ENCODE measurements at places on chromosomes 3 and 15. TPM values are rescaled to one million over a fixed set of nuclear protein-coding genes. Genes with fewer than 3 reads are reported as not detected.

GRCh38 chr3:82293867-82294266 is 532.4 kb upstream of the GBE1 start:
- no peaks in the 10 kb centered on the region for H3K36me3 ChIP-seq
- no peak overlapping the region for H3K27ac ChIP-seq
- DNase-seq = no peak
- H3K27me3 ChIP-seq = no peaks in the 10 kb centered on the region
- H3K4me1 ChIP-seq = no peaks in the 10 kb centered on the region

DNA sequence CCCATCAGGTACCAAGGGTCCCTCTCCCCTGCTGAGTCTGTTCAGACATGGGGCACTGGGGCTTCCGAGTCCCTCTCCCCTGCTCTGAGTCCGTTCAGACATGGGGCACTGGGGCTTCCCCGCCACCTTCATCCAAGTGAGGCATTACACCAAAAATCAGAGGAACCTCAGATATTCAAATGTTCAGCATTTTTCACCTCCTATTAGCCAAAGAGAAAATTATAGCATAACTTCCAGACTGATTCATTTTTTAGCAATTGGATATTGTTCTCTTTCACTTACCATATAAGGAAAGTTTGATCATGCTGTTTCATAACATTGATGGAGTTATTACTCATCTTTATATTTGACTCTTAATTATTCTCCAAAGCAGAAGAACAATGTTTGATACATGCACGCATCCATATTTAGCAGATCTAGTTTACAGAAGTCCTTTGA is 213.9 kb downstream of the MTHFS start:
- peaks cover 15% of the 10 kb centered on the region for H3K27me3 ChIP-seq
- H3K4me3 ChIP-seq = no peak overlapping the region
- H3K36me3 ChIP-seq = no peaks in the 10 kb centered on the region
- H3K4me1 ChIP-seq = peaks cover 29% of the 10 kb centered on the region

DNA sequence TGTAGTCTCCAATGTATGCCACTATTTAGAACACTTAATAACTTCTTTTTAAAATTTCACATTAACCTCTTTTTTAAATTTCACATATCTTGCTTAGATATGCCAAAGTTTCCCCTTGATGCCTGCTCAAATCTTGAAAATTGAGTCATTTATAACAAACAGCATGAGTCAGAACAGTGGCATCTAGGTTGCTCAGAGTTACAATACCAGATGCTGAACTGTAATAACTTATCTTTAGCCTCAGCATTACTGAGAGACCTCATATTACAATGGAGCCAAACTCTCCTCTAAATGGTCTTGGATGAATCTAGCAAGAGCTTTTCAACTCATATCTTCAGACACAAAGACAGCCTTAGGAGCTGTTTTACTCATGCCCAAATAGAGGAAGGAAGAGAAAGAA is 439.3 kb upstream of the ARPP21 start:
- peaks cover 15% of the 10 kb centered on the region for H3K4me1 ChIP-seq
- H3K36me3 ChIP-seq = no peaks in the 10 kb centered on the region
- no peaks in the 10 kb centered on the region for H3K27me3 ChIP-seq
- no peak overlapping the region for H3K4me3 ChIP-seq
- peak overlapping the region; percentile 80 for H3K27ac ChIP-seq

GRCh38 chr3:61872077-61872706 is 310.8 kb downstream of the PTPRG start:
- peaks cover 38% of the 10 kb centered on the region for H3K4me1 ChIP-seq
- no peaks in the 10 kb centered on the region for H3K27me3 ChIP-seq
- no peak for DNase-seq
- no peak overlapping the region for H3K27ac ChIP-seq
- no peak overlapping the region for H3K4me3 ChIP-seq

DNA sequence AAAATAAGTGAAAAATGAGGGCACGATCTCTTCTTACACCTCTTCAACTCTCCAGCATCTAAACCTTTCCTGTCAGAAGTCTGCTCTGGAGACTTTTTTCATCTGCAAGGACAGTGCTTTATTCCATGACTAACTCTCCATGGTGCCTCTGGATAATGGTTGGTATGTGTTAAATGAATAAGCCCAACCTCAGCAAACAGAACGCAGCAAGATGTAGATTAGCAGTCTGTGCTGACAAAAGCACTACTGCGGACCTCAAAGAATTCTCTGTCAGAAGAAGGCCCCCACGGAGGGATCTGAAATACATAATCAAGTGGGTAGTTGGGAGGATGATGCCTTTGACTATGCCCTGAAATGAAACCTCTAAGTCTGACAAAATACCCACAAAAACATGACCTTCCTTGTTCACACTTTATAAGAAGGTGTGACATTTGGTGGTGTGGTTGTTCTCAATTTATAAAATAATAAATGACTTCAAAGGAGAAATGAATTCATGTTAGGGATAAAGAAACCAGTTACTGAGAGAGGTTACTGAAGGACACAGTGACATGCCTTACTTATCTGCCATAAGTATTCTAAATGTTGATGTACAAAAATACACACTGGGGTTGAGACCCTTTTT is 43.2 kb upstream of the ADCY5 start:
- DNase-seq = no peak
- no peaks in the 10 kb centered on the region for H3K4me1 ChIP-seq
- H3K36me3 ChIP-seq = peaks cover 84% of the 10 kb centered on the region
- H3K4me3 ChIP-seq = no peak overlapping the region
- H3K27me3 ChIP-seq = no peaks in the 10 kb centered on the region

CHMP2B gene
- total RNA-seq = 45.5 TPM

DNA sequence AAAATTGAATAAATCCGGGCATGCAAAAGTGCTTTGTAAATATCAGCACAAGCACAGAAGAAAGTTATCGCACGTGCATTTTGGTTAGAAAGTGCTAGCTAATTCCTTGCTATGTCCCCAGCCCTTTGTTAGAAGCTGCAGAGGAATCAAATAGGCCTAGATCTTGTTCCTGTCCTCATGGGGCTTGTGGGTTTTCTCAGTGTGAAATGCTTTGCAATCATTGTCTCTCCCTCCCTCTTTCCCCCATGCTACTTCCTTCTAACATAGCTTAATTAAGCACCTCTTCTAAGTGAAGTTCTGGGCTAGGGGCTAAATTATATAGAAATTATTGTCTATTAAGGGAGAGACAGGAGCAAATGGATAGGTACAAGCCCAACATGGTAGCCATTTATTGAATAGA is 271.7 kb downstream of the RPLP1 start:
- peaks cover 31% of the 10 kb centered on the region for H3K27me3 ChIP-seq
- no peaks in the 10 kb centered on the region for H3K36me3 ChIP-seq
- no peak overlapping the region for H3K27ac ChIP-seq
- no peak for DNase-seq
- H3K4me3 ChIP-seq = no peak overlapping the region
- peaks cover 11% of the 10 kb centered on the region for H3K4me1 ChIP-seq

DNA sequence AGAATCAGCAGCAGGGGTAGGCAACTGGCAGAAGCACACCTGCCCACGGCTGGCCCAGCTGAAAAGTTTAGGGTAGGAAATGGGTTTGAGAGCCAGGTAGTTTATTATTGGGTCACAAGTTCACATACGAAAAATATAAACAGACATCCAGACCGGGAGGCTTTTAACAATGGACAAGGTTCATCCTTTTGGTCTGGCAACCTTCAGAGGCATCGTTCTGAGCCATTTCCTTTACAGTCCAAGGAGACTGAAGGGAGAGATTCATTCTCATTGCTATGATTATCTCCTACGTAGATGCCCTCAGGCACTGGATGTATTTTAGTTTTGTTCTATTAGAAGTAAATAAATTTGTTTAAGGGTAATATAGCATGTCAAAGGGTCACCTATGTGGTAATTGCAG is 248.0 kb upstream of the THBS1 start:
- no peak overlapping the region for H3K4me3 ChIP-seq
- peaks cover 17% of the 10 kb centered on the region for H3K4me1 ChIP-seq
- no peaks in the 10 kb centered on the region for H3K36me3 ChIP-seq
- H3K27ac ChIP-seq = no peak overlapping the region
- H3K27me3 ChIP-seq = no peaks in the 10 kb centered on the region
- no peak for DNase-seq

DNA sequence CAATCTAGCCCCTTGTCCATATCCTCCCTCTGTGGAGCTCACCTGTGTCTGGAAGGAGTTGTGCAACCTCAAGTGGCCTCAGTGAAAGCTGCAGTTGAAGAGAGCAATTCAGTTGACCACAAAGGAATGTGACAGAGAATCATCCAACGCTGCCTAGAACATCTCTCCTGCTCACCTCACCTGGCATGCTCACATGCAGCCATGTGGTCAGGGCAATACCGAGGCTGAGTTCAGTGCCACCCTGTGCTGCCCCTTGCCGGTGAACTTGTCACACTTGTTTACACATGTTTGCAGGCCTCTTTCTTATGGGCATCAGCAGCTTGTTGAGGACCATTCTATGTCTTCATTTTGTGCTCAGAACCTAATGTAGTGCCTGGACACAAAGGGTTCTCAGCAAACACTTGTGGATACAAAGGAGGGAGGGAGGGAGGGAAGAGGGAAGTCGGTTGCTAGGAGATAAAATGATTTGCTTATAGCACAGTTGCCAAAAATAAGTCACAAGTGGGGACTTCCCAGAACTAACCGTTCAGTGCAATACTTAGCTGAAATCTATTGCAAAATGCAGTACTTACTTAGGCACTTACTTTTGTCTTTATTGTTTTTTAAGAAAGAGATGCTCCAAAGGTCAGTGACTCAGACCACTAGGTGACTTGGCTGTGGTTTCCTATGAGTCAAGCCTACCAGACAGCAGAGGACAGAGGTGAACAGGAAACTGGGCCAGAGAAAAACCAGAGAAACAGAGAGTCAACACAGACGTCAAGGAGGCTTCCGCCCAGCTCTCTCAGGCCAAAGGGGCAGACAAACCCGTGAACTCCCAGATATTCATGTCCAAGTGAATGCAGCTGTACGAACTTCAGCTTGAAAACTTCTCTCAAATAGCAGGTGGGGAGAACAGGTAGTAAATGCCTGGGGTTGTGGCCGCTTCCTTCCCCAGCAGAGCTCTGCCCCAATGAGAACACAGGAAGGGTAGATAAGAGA is 227.8 kb upstream of the CTNNB1 start:
- H3K4me1 ChIP-seq = peaks cover 20% of the 10 kb centered on the region
- peak overlapping the region; percentile 98 for H3K27ac ChIP-seq
- peak; percentile 98 for DNase-seq

GRCh38 chr3:354432-354831 is 157.9 kb downstream of the CHL1 start:
- no peaks in the 10 kb centered on the region for H3K36me3 ChIP-seq
- no peaks in the 10 kb centered on the region for H3K4me1 ChIP-seq
- peaks cover 22% of the 10 kb centered on the region for H3K27me3 ChIP-seq
- DNase-seq = peak; percentile 43

DNA sequence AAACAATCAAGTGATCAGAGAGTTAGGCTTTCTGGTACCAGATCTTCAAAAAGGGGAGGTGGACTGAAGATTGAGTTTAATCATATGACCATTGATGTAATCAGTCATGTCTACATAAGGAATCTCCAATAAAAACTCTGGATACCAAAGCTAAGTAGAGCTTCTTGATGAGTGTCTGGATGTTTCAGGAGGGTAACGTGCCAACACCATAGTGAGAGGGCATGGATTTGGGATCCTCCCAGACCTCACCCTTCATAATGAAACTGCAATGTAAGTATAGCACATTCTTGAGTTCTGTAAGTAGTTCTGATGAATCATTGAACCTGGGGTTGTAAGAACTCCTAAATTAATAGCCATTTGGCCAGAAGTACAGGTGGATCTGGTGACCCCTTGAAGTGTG is 21.3 kb downstream of the PGPEP1L start:
- H3K36me3 ChIP-seq = no peaks in the 10 kb centered on the region
- H3K4me3 ChIP-seq = no peak overlapping the region
- DNase-seq = no peak
- no peak overlapping the region for H3K27ac ChIP-seq

GRCh38 chr15:31001702-31002101 is 10.3 kb upstream of the MTMR10 start:
- no peaks in the 10 kb centered on the region for H3K36me3 ChIP-seq
- no peak overlapping the region for H3K4me3 ChIP-seq
- H3K27ac ChIP-seq = no peak overlapping the region

CPNE9 gene
- total RNA-seq = not detected

DNA sequence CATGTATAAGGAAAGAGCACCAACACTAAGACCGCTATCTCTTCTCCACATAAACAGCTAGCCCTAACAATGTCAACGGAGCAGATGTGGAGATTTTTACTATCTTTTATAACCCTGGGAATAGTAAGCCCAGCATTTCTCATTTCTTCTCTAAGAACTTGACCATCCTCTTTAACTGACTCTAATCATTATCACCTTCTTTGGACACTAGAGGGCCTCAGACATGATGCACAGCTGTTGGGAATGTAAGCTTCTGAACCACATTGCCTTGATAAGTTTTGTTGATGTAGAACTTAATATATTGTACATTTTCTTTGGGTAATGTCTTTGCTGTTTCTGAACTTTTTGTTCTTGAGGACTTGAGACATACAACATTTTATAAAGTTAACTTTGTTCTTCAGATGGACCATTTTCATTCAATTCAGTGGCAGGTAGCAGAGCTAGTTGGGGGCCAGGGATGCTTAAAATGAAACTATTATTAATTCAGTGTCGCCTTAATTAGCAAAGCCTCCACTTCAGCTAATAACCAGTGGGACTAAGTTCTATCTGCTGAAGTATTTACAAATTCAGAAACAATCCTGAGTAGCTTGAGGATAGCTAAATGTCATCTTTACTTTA is 9.6 kb upstream of the TAGLN3 start:
- H3K27me3 ChIP-seq = no peaks in the 10 kb centered on the region
- peak; percentile 74 for DNase-seq
- no peak overlapping the region for H3K27ac ChIP-seq
- peaks cover 24% of the 10 kb centered on the region for H3K4me1 ChIP-seq
- H3K36me3 ChIP-seq = peaks cover 33% of the 10 kb centered on the region

- no peak overlapping the region for H3K4me3 ChIP-seq
- H3K27me3 ChIP-seq = no peaks in the 10 kb centered on the region
- no peak for DNase-seq
- no peaks in the 10 kb centered on the region for H3K4me1 ChIP-seq
Measured at GRCh38 chr3:184885112-184885511, 73.1 kb downstream of the VPS8 start.

GRCh38 chr3:48119505-48120193 is 68.6 kb downstream of the CDC25A start:
- H3K27me3 ChIP-seq = no peaks in the 10 kb centered on the region
- no peak overlapping the region for H3K27ac ChIP-seq
- no peaks in the 10 kb centered on the region for H3K4me1 ChIP-seq
- DNase-seq = no peak

- DNase-seq = no peak
- H3K36me3 ChIP-seq = peaks cover 9% of the 10 kb centered on the region
- H3K4me3 ChIP-seq = no peak overlapping the region
Measured at GRCh38 chr3:61807865-61808276, 246.5 kb downstream of the PTPRG start.

Data from MCF 10A (cell line).